ENCODE measurements at places on chromosomes 11 and 22.

- peak; percentile 98 for DNase-seq
Observed at GRCh38 chr11:47917599-47918369, 62.6 kb upstream of the PTPRJ start.

- DNase-seq = no peak
Observed at GRCh38 chr11:83287631-83288030, 1.5 kb upstream of the CCDC90B start.

- peak; percentile 32 for DNase-seq
Observed at GRCh38 chr11:61828629-61829407, 718 bp downstream of the FADS2 start.

- no peak for DNase-seq
Observed at GRCh38 chr11:40269865-40270264, 1189.6 kb downstream of the LRRC4C start.

- DNase-seq = peak; percentile 35
Observed at GRCh38 chr11:95469258-95469657, 238.3 kb upstream of the SESN3 start.

DNA sequence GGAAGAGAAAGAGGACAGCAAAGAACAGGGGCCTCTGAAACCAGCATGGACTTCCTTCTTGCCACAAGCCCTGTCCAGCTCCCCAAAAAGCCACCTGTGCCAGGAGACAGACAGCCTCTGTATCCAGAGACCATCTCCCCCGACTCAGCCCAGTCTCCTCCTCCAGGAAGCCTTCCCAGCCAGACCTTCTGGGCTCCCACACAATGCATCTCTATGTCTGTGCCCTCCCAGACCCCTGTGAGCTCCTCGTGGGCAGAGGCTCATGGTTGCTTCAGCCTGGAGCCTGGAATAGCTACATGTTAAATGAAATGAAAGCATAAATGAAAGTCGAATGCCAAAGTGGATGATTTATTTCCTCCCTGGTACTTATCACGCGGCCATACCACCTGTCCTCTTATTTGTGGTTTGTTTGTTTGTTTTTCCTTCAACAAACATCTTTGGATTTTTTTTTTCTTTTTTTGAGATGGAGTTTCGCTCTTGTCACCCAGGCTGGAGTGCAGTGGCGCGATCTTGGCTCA, 7.3 kb upstream of the ARAP1 start:
- DNase-seq = no peak

- no peak for DNase-seq
Observed at GRCh38 chr11:68186061-68186460, 27.0 kb downstream of the KMT5B start.

DNA sequence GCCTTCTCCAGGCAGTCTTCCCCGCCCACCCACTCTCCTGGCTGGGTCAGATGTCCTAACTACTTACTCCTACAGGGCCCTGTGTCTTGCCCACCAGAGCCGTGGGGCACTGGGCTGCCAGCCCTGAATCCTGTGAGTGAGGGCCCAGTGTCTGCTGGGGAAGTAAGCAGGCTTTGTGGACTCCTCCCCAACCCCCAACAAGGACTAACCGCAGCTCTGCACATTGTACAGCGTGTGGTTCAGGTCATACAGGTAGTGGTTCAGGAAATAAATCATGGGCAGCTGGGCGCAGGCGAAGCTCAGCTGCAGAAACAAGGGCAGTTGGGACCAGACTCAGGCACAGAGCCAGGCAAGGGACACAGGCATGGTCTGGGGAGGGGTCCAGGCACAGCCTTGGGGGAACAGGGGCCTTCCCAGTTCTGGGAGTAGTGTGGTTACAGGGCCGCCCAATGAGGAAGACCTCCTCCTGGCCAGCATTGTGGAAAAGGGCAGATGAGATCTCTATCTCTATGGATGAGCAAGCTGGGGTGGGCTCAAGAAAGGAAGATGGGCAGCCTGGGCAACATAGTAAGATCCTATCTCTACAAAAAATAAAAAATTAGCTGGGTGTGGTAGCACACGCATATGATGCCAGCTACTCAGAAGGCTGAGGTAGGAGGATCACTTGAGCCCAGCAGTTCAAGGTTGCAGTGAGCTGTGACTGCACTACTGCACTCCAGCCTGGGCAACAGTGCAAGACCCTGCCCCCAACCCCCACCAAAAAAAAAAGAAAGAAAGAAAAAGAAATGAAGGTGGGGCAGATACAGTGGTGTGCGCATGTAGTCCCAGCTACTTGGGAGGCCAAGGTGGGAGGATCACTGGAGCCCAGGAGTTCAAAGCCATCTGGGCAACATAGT, 5.5 kb downstream of the UNC93B1 start:
- DNase-seq = no peak

- no peak for DNase-seq
Observed at GRCh38 chr22:30885001-30885366, 83.6 kb downstream of the MORC2 start.

- peak; percentile 94 for DNase-seq
Observed at GRCh38 chr11:85827748-85828639, 17.1 kb upstream of the SYTL2 start.

DNA sequence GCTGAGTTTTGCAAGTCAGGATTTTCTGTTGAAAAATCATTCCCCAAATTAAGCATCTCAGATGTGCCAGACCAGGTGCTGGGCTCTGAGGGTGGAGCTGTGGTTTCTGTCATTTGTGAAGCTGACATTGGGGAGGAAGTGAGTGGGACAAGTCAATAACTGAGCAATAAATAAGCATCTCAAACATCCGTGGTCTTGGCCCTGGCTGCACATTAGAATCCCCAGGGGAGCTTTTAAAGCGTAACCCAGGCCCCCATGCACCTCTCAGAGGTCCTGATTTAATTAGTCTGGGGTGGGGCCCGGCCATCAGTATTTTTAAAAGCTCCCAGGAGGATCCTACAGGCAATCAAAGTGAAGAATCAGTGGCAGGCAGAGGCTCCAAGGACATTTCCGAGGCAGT, 420.0 kb downstream of the MN1 start:
- DNase-seq = no peak

DNA sequence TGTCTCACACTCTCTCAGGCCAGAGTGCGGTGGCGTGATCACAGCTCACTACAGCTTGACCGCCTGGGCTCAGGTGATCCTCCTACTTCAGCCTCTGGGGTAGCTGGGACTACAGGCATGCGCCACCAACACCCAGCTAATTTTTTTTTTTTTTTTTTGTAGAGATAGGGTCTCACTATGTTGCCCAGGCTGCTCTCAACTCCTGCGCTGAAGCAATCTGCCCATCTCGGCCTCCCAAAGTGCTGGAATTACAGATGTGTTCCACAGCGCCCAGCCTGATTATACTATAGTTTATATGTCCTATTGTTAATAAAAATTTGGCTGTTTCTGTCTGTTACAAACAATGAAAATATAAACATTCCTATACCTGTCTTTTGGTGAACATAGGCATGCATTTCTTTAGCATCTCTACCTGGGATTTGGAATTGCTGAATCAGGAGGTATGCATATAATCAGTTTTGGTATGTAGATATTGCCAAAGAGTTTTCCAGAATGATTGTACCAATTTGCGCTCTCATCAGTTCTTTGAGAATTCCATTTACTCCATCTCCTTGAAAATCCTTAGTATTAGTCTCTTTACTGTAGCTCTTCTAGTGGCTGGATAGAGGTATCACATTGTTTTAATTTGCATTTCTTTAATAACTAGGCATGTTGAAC, 78.8 kb downstream of the TEAD1 start:
- no peak for DNase-seq

Data from HCEC 1CT (cell line).